Smooth muscle cell of the brain vasculature (primary cell): ENCODE measurements at places on chromosomes 13 and 19.
A peak's percentile ranks its signal among the peaks of the same experiment; 100 is the strongest.

- DNase-seq = no peak
Observed at GRCh38 chr13:108597943-108598342, 31.5 kb upstream of the MYO16 start.

DNA sequence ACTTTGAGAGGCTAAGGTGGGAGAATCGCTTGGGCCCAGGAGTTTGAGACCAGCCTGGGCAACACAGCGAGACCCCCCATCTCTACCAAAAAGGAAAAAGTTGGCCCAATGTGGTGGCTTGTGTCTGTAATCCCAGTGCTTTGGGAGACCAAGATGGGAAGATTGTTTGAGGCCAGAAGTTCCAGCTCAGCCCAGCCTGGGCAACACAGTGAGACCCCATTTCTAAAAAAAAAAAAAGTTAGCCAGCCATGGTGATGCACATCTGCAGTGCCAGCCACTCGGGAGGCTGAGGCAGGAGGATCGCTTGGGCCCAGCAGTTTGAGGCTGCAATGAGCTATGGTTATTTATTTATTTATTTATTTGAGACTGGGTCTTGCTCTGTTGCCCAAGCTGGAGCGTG, 41.3 kb downstream of the CYP4F22 start:
- DNase-seq = no peak

DNA sequence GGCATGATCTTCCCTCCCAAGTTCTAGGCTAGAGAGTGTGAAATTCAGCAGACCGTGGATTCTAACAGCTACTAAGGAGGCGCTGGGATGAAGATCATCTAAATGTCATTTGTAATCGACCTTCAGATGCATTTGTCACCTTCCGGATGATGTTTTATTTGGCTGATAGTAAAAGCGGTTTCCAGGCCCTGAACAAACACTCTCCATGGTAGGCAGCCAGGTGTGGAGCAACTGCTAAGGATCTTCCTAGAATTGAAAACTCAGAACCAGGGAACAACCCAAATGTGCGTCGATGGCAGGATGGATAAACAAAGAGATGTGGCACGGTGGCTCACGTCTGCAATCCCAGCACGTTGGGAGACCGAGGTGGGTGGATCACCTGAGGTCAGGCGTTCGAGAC, 107.2 kb upstream of the CACNA1A start:
- no peak for DNase-seq

DNA sequence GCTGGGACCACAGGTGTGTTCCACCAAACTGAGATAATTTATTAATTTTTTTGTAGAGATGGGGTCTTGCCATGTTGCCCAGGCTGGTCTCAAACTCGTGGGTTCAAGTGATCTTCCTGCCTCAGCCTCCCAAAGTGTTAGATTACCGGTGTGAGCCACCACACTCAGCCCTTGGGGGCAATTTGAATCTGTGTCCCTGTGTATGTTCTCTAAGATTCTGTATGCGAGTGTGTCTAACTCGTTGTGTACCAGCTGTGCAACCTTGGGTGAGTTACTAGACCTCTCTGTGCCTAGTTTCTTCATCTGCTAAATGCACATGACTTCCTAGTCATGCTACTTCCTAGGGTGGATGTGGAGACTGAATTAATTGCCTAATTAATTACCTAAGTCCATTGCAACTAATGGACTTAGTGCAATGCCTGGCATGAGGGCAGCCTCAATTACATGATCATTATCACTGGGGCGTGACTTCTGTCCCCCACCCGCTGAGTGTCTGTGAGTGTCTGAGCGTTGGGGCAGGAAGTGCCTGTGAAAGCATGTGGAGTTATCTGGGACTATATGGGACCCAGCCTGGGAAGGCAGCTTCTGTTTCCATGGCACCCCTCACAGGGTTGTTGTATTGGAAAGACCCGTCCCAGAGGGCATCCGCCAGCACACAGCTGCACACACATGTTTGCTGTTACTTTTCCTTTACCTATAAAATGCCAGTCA, 1.8 kb upstream of the NCCRP1 start:
- DNase-seq = no peak

- no peak for DNase-seq
Observed at GRCh38 chr19:49637821-49638738, 1.9 kb downstream of the RRAS start.

GRCh38 chr13:71912524-71912923, 45.5 kb upstream of the DACH1 start:
- DNase-seq = no peak

DNA sequence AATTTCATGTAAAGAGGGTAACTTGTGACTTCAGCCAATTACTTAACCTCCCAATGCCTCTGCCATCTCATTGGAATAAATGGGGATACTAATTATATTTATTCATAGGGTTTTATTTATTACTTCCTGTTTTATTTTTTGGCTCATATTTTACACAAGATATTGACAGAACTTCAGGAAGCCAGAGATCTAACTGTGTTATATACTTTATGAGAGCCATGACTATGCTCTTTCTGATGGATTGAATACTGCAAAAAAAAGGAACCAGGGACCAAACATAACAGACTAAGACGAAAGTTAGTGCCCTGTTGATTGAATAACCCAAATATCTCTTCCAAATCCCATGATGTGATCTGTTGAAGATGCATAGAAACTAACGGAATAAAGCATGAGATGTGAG, 243.3 kb upstream of the STARD13 start:
- DNase-seq = no peak

- no peak for DNase-seq
Observed at GRCh38 chr13:97131447-97131846, 90.7 kb upstream of the MBNL2 start.

DNA sequence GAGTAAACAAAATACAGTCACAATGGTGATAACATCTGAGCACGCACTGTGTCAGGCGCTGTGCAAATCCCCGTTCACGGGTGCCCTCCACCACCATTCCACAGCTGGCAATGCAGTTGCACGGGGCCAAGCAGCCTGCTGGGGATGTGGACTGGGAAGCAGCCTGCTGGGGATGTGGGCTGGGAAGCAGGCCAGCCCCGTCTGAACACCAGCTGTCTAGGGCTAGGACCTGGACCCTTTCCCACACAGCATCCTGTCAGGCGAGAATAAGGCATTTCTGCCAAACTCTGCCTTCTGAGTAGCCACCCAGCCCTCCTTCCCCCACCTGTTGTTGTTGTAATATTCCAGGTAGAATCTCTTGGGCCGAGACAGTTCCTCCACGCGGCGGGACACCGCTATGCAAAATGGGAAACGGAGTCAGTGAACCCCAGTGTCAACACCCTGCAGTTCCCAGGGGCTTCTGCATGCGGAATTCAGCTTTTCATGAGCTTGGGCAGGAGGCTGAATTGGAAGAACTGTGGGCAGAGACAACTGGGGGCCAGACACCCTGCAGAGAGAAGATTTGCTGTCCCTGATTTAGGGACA, 27.8 kb upstream of the MIER2 start:
- peak; percentile 18 for DNase-seq

GRCh38 chr19:43778651-43779050, 2.1 kb downstream of the KCNN4 start:
- DNase-seq = no peak

DNA sequence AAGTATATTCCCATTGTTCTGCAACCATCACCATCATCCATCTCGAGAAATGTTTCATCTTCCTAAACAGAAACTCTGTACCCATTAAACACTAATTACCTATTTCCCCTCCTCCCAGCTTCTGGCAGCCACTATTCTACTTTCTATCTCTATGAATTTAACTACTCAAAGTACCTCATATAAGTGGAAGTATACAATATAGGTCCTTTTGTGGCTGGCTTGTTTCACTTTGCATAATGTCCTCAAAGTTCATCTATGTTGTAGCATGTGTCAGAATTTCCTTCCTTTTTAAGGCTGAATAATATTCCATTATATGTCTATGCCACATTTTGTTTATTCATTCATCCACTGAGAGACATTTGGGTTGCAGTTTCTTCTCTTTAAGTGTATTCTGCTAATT, 159.4 kb downstream of the KCNRG start:
- no peak for DNase-seq

- DNase-seq = no peak
Observed at GRCh38 chr13:73903561-73903960, 230.6 kb downstream of the KLF12 start.

DNA sequence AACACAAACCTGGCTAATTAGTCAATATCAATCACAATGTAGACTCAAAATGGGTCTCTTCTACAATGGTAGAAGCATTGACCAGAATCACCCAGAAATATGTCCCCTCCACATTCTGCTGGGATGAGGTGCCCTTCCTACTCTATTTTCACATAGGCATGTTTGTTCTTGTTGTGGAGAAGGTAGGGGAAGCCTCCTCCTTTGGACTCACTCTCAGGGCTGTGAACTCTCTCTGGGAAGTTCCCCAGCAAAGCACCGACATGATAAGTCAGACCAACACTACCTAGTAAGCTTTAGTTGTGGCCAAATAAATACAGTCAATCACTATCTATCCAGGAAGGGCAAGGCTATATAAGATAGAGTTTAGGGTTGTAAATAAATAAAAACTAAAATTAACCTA, 194.5 kb upstream of the UBL3 start:
- DNase-seq = no peak

DNA sequence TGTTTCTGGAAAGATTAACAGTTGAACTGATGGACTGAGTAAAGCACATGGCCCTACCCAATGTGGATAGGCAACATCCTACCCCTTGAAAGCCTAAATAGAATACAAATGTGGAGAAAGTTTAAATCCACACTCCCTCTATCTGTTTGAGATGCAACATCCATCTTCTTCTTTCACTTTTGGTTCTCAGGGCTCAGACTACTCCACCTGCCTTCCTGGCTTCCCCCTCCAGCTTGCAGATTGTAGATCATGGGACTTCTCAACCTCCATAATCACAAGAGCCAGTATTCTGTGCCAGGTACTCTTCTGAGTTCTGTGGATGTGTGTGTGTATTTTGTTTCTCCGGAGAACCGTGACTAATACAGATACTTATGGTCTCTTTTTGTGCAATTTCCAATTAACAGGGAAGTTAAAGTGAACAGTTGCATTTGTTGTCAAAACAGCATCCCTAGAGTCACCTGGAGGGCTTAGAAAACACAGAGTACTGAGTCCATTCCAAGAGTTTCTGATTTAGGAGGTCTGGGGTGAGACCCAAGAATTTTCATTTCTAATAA, 590.3 kb upstream of the MIR17HG start:
- DNase-seq = no peak

GRCh38 chr13:96728463-96728862, 265.8 kb downstream of the OXGR1 start:
- DNase-seq = no peak

- no peak for DNase-seq
Observed at GRCh38 chr19:35228177-35228930, at the start of gene FAM187B. Gene FAM187B (minus strand): TSS chr19:35228739. CDS start chr19:35228680, 59 bp downstream.

DNA sequence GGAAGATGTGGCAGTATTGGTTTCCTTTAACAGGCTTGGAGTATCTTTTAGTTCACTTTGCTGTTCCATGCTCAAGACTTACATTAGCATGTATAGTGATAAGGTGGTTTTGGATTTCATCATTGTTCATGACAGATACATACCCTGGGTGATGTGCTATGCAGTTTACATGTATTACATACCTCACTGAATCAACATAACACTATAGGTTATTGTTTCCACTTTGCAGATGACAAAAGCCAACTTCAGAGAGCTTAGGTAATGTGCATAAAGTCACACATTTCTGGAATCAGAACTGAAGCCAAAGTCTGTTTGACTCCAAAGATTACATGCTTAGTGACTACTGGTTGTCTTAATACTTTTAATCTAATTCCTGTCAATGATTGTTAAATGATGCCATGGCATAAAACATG, 7.1 kb downstream of the COMMD6 start:
- no peak for DNase-seq

- DNase-seq = no peak
Observed at GRCh38 chr19:46466536-46467196, 4.7 kb downstream of the PNMA8A start.

DNA sequence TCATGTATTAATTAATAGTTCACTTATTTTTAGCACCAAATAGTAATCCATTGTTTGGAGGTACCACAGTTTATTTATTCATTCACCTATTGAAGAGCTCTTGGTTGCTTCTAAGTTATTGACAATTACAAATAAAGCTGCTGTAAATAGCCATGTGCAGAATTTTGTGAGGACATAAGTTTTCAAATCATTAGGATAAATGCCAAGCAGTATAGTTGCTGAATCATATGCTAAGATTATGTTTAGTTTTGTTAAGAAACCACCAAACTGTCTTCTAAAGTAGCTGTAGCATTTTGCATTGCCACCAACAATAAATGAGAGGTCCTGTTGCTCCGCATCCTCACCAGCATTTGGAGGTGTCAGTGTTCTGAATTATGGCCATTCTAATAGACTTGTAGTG, 2126.8 kb downstream of the PCDH9 start:
- no peak for DNase-seq

DNA sequence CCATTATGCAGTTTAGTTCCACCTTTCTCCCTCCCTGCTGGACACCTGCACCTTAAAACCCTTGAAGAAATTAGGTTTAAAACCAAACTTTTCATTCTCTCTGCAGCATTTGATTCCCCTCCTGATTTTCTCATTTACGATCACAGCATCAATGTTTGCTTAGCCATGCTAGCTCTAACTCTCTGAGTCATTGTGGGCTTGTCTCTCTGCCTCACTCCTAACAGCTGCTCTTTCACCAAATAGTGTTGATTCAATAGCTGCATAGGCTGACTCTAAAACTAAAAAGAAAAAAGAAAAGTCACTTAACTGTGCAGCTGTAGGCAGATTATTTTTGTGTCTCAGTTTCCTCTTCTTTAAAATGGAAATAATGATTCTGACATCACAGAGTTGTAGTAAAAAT, 1124.9 kb downstream of the DIAPH3 start:
- DNase-seq = peak; percentile 15

DNA sequence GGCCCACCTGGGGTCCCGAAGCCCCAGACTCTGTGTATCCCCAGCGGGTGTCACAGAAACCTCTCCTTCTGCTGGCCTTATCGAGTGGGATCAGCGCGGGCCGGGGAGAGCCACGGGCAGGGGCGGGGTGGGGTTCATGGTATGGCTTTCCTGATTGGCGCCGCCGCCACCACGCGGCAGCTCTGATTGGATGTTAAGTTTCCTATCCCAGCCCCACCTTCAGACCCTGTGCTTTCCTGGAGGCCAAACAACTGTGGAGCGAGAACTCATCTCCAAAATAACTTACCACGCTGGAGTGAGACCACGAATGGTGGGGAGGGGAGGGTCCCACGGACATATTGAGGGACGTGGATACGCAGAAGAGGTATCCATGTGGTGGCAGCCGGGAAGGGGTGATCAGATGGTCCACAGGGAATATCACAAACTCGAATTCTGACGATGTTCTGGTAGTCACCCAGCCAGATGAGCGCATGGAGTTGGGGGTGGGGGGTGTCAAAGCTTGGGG, 1.0 kb upstream of the ICAM5 start:
- no peak for DNase-seq

DNA sequence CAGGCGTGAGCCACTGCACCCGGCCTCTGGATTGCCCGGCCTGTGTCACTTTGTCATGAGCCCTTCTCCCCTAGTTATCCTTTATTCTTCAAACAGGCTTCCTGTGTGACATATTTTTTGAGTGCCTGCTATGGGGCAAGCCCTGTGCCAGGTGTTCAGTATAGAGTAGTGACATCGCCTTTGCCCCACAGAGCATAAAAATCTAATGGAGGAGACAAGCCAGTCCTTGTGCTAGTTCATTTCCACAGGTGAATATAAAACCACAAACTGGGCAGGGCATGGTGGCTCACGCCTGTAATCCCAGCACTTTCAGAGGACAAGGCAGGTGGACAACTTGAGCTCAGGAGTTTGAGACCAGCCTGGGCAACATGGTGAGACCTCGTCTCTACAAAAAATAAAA, 43.2 kb downstream of the BBC3 start:
- DNase-seq = no peak

- DNase-seq = no peak
Observed at GRCh38 chr19:34145741-34146202, 26.5 kb upstream of the LSM14A start.

GRCh38 chr13:34543836-34544235, 398.2 kb upstream of the NBEA start:
- no peak for DNase-seq
